ENCODE measurements at places on chromosomes 3 and 15.
A peak's percentile ranks its signal among the peaks of the same experiment; 100 is the strongest.

- DNase-seq, result no peak
Measured at GRCh38 chr15:29051422-29051821, 165.6 kb downstream of the APBA2 start.

GRCh38 chr15:100986158-100986896 is 67.2 kb downstream of the LRRK1 start:
- DNase-seq, result no peak

DNA sequence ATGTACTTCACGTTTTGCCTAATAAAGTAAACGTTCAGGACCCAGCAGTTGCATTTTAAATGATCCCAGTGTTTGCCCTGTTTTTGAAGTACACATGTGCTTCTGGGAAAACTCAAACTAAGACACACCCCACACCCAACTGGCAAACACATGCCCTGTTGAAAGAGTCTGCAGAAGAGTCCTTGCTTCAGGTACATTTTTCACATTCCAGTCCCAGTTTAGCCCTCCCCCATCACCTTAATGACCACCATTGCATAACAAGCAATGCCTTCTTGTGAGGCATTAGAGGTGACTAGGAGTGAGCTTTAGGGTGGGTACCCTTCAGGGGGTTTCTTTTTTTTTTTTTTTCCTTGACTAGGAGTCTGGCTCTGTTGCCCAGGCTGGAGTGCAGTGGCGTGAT is 322.3 kb downstream of the CNTN4 start:
- DNase-seq, result no peak

DNA sequence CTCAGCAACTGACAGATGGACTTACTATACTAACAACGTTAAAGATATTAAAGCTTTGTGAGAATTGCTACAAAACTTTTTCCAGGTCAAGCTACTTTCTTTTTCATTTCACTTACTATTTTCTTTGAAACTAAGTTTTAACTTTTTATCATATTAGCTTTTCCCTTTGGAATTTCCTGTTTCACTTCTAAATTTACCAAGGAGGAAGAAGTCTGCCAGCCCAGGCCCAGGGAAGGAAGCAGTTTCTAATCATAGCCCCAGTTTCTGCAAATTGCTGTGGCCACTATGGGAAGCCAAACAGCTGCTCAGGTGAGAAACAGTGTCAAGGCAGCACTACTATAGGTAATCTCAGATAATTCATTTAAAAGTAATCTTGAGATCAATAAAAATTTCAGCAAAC is 18.4 kb downstream of the CYFIP1 start:
- peak; percentile 6 for DNase-seq

DNA sequence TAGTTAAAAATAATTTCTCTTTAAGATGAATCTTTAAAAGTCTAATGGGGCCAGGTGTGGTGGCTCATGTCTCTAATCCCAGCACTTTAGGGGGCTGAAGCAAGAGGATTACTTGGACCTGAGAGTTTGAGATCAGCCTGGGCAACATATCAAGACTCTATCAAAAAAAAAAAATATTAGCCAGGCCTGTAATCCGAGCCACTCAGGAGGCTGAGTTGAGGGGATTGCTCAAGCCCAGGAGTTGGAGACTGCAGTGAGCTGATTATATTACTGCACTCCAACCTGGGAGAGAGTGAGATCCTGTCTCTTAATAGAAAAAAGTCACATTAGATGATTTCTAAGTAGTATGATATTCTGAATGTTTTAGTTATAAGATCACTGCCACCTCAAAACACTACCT is 322.0 kb upstream of the MANF start:
- DNase-seq, result no peak

- no peak for DNase-seq
Measured at GRCh38 chr3:134802428-134803050, 7.5 kb downstream of the EPHB1 start.

GRCh38 chr15:64599716-64600115 is 139.3 kb downstream of the ZNF609 start:
- no peak for DNase-seq

DNA sequence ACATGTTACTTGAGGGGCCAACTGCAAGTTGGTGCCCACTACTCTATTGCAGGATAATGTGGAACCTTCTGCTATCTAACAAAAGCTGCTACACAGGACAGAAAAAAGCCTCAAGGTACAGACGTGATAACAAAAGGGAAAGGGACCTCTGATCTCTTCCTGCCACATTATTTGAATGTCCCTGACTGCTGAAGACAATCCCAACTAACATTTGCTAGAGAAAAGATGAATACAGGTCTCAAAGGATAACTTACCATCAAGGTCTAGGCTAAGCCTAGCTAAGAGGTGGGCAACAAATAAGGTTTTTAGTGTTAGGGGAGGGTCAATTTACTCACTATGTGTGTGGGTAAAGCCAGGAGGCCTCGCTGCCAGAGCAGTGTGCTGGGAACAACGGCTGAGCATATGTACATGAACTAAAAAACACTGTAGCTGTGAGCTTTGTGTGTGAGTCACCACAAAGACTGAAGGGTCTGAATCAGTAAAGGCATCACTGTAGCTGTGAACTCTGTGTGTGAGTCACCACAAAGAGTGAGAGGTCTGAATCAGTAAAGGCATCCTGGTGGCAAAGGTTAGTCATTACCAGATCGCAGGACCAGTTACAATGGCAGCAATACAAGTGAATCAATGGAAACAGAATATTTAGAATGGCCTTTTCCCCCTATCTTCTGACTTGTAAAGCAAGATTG is 111.7 kb downstream of the LMLN start:
- no peak for DNase-seq

- DNase-seq, result no peak
Measured at GRCh38 chr15:86213420-86213819, 133.7 kb downstream of the AGBL1 start.

- DNase-seq, result no peak
Measured at GRCh38 chr3:136990826-136991225, 33.0 kb downstream of the IL20RB start.

All from spleen (tissue), 13 donors.